ENCODE measurements at places on chromosomes 12 and 14.

GRCh38 chr12:75825686-75826085 is 205.9 kb downstream of the PHLDA1 start:
- no peak for DNase-seq

DNA sequence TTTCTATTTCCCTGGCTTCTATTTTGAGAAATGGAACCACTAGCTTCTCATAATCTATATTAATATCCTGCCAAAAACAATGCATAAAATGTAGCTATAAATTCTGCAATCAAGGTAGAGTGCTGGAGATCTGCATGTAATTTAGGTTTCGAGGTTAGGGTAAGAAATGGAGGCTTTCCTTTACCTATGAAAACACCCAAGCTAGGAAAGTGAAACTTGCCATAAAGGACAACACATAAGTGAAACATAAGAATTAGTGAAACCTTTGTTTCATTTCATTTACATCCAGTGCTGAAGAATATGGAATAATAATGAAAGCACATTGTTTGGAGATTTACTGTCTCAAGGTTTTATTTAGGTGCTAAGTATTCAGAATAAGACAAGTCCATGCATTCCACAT is 9.7 kb downstream of the CLEC2A start:
- no peak for DNase-seq

DNA sequence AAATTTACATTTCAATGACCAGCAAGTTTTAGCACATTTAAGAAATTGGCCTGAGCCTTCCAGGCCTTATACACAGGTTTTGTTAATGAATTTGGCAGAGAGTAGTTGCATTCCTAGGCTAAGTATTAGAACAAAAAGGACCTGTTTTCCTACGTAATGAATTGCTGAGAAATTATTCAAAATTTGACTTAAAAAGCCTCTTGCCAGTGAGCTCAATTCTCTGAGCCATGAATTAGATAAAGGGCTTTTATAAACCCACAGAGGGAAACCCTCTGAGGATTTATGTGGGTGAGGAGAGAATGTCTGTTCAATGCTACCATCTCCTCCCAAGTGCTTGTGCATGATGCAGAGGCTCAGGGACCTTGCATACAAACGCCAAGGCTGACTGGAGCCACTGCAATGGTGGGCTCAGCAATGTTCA is 94.5 kb upstream of the PELI2 start:
- DNase-seq = no peak

DNA sequence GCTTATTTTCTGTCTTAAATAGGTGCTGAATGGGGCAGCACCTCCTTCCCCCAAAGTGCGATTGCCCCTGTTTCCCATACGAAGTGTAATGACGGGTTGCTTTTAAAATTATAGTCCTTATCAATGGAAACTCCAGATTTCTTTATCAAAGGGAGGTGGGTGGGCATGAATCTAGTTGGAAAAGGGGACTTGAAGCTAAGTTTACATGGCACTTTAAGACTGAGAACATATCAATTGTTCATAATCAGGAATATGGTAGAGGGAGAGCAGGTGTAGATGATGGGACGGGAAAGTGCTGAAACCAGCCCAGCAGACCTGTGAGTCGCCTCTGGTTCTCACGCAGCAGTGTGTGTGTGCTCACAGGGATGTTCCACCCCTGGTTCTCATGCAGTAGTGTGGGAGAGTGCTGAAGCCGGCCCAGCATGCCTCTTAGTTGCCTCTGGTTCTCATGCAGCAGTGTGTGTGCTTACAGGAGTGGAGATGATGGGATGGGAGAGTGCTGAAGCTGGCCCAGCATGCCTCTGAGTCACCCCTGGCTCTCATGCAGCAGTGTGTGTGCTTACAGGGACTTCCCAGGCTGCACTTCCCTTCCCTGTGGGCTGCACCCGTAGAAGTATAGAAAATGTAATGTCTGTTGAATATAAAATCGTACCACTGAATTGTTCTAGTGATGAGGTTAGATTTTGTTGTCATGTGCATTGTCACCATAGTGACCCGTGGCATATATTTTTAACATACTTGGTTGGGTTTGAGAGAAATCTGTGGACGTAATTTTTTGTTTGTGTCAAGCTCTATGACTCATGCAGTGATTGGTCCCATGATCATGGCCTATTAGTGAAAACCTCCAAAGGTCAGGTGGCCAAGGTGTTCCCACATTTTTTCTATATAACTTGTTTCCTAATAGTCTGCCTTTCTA is 51.6 kb downstream of the GPATCH2L start:
- DNase-seq = no peak

DNA sequence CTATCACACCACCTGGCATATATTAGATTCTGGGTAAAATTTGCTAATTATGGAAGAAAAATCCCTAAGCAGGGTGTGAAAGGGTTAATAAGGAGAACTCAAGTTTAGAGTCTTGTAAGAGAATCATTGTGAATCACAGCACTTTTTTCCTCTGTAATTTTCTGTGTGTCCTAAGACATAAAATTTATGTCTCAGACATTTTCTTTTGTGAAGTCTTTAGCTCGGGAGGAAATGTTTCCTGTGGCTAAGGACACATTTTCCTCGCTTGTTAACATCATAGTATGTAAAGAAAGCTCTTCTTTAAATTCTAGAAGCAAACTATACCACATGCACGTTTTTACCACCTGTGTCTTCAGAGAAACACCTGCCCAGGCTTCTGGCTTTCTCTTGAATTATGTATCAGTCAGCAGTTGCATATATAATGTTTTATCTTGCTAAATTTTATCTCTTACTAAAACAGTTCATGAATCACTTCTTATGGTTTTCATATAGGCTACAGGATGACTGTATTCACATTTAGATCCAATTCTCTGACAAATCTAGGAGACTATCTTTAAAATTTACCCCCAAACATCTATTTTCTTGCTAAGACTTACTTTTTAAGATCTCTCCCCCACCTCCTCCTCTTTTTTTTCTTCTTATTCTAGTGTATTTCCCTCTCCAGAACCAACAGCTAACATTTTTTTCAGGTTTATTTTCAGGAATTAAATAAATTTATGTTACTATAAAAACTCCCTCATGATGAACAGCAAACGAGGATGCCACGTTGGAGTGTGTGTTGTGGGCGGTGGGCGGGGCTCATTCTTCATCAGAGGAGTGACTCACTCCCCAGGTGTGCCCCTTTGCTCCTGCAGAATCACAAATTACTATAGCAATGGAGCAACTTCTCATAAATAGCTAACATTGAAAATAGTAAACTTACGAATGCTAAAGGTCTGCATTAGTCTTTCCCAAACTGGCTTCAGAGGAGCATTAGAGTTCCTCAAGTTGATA is 11.6 kb upstream of the CSRP2 start:
- no peak for DNase-seq

GRCh38 chr12:52650520-52651081 is 1.4 kb downstream of the KRT2 start:
- DNase-seq = no peak

- DNase-seq = no peak
Observed at GRCh38 chr14:20578784-20579502, 8.9 kb downstream of the RNASE11 start.

- DNase-seq = no peak
Observed at GRCh38 chr12:66599816-66600215, 79.1 kb downstream of the GRIP1 start.

GRCh38 chr12:120774169-120774916 is 48.7 kb downstream of the ACADS start:
- no peak for DNase-seq

DNA sequence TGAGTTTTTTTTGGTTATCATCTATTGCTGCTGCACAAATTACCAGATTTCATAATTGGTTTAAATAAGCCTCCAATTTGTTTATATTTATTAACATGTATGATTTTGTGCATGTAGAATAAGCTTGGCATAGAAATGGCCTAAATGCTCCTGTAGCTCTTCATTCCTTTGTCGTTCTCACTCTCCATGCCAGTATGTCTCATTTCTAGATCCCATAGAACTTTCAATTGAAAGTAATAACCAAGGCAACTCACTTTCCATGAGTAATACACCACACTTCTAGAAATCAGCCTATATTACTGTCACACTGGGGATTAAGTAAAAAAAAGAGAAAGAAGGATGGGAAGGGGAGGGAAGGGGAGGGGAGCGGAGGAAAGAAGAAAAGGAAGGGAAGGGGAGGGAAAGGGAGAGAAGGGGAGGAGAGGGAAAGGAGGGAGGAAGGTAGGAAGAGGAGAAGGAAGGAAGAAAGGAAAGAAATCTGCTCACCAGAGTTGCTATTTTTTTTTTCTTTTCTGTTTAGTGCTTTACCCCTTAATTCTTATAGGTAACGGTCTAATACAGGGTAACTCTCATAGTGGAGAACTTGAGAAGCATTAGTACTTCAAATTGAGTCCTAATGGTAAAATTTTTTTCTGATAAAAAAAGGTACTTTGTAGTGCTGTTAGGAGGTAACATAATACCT is 45.6 kb downstream of the MDM2 start:
- no peak for DNase-seq

GRCh38 chr12:12159988-12160387 is 89.2 kb downstream of the BCL2L14 start:
- no peak for DNase-seq

- no peak for DNase-seq
Observed at GRCh38 chr14:32343926-32344430, 14.9 kb downstream of the AKAP6 start.

DNA sequence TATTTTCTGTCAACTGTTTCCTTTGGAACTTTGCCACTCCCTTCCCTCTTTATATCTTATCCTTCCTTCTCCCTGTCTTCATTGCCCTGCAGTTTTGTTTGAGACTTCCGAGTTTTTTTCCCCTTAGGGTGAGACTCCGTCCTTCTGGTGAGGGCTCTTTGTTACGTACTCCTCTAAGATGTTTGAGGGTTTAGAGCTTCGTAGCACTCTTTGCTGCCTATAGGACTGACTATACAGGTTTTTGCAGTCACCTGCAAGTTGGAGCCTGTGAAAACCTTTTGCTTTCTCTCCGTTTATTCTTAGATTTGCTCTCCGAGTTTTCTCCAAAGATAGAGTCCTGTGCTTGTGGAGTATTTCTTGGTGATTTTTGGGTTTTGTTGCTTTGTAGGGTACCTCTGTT is 41.7 kb upstream of the MYRFL start:
- DNase-seq = no peak

DNA sequence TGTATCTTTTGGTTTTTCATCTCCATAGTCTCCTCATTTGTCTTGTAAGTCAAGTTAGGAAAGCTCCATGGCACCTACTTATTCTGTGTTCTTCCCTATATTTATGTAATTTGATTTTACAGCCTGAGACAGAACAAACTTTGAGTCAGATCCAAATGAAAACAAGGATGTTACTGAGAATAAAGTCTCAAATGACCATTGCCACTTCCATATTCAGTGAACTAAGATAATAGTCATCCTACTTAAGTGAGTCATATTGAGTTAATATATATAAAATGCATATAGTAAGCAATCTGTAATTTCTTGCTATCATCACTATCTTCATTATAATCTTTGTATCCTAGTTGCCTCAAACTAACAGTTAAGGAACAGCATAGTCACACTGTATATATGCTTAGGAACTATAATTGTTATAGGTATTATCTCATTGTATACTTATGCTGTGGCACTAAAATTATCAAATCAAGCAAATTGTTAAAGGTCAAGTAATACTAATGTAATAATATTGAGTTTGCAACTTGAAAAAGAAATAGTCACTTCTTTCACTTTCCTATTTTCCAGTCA is 30.8 kb downstream of the TMTC3 start:
- DNase-seq = no peak

DNA sequence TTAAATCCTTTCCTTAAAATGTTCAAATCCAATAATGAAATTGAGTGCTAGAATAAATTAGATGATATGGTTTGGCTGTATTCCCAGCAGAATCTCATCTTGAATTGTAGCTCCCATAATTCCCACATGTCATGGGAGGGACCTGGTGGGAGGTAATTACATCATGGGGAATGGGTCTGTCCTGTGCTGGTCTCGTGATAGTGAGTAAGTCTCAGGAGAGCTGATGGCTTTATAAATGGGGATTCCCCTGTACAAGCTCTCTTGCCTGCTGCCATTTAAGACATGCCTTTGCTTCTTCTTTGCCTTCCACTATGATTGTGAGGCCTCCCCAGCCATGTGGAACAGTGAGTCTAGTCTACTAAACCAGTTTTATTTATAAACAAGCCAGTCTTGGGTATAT is 508.5 kb downstream of the ETNK1 start:
- DNase-seq = no peak

DNA sequence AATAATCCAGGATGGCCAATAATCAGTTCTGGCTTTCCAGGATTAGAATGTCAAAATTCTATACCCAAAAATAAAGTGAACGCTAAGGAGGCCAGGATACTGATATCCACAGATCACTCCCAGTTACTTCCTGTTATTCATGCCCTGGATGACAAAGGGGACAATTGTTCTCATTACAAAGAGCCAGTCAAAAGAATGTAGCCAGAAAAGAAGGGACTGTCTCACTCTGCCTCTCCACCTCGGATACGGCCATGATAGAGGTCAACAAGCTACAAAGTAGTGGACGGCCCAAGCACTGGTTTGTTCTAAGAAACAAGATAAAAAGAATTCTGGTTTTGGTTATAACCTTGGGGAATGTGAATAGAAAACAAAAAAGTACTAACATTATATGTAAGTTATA is 116.1 kb upstream of the ATF7IP start:
- DNase-seq = no peak

DNA sequence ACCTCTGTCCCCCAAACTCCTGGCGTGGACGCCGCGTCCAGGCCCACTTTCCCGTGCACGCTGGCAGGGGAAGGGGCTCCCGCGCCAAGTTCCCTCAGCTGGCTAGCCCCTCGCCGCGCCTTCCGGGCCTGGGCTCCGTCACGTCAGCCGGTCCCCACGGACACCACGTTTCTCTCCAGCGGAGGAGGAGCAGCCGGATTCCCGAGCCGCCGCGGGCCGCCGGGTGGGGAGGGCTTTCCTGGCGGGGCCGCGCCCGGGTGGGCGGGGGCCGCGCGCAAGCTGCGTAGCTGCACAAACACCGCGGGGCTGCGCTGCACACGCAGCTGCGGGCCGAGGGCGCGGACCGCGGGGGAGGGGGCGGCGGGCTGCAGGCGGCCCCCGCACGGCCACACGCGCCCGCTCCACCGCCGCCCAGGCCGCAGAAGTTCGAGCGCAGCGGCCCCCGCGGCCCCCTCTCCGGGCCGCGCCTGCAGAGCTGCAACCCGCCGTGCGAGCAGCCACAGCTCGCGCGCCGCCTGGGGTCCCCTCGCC is 45.1 kb upstream of the PNMA1 start:
- DNase-seq = peak; percentile 45

DNA sequence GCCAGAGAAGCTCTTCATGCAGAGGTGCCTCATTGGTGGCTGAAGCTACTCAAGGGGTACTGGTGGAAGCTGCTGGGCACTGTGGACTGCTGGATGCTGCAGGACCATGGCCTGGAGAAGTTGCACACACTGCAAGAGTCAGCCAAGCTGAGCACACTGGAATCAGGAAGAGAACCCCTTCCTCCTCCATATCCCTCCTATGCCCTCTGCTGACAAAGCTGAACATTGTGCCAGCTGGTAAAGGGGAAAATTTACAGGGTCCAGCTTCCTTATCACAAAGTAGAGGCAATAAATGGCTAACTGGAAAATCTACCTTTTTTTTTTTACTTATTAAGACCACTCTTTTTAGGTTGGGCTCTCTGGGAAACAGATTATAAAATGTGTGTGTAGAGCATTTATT is 6.5 kb downstream of the CCDC175 start:
- no peak for DNase-seq

GRCh38 chr12:34625116-34625515 is 602.8 kb downstream of the ALG10 start:
- DNase-seq = no peak

- DNase-seq = no peak
Observed at GRCh38 chr12:94743174-94743573, 92.8 kb upstream of the TMCC3 start.

Measured in effector memory CD4-positive, alpha-beta T cell (primary cell).